ENCODE measurements at places on chromosomes 5 and 9.

DNA sequence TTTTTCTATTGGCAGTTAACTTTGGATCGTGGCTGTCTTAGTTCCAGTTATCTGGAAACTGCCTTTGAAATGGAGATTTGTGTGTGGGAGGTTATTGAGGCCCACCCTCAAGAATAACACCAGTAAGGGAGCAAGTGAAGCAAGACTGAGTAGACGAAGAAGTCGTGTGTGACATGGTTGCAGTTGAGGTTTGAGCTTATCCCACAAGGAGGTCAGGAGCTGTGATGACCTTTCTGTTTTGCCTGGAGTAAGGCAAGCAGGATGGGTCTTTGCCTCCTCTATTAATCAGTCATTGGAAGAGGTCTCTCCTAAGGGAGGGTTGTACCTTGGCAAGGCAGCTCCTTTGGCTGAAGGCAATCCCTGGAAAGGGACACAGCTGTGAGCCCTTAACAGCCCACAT, 49.6 kb upstream of the CTXN3 start:
- no peak for DNase-seq

DNA sequence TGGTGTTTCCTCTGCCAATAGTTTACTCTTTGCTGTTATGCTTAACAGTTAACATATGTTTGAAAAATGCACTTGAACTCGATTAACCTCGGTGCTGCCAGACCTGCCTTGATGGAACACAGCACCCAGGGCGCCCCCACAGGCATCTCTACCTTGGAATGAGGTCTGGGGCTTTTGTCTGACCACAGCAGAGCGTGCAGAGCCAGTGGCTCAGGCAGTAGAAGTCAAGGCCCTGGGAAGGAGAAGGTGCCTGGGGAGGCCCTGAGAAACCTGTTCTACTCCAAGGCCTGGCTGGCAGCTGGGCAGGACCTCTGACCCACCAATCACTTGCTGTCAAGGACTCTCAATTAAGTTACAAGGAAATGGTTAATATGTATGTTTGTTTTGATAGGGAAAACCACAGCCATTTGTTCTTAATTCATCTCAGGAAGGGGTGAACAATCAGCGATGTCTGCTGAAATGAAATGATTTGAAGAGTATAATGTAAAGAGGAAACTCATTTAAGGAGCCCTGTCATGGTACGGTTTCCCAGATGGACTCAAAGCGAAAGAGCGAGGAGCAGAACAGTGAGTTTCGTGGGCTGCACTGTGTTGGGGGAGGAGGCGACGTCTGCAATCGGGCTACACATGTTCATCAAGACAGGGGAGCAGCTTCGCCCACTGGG, 21.9 kb downstream of the MACROH2A1 start:
- DNase-seq = no peak

DNA sequence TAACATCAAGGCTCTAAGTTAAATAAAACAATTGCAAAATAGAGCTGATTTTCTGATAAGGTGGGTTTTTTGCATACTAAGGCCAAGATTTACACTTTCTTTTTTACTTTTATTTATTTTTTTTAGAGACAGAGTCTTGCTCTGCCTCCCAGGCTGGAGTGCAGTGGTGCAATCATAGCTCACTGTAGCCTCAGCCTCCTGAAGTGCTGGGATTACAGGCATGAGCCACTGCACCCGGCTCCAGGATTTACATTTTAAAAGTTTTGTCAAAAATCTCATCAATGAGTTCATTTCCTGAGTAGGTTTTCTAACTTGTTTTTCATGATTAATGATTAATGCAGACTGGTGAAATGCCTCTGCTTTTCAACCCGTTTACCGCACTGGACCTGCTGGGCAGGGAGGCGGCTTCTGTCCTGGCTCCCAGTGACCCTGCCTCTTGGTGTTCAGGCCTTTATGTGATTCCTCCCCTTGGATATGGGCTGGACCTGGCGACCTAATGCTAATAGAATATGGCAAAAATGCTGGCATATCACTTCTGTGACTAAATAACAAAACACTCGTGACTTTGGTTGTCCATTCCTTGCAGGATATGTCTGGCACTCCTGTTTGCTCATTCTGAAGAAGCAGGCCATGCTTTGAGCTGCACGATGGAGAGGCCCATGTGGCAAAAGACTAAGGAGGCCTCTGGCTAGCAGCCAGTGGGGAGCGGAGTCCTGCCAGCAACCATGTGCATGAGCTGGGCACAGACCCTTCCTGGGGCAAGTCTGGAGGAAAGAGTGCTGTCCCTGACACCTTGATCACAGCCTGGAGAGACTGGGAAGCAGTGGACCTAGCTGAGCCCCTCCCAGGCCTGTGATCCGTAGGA, 72.2 kb upstream of the PTCH1 start:
- DNase-seq = no peak

- DNase-seq = no peak
Observed at GRCh38 chr5:37116359-37116758, 132.8 kb downstream of the CPLANE1 start.

DNA sequence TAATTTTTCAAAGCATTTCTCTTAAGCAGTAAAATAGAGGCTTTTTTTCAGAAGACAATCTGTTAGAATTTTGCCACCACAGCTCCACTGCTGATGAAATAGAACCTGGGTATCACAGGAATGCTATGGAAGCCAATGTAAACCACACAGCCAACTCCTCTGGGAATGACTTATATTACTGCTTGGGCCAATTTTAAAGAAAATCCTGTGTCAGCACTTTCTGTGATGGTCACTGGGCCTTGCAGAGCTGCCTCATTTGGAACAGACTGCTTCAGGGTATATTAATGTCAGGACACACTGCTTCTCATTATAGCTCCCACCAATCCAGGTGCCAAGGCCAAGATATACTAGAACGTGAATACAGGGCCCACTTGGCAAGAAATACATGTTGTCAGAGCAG, 144.1 kb upstream of the ACTBL2 start:
- no peak for DNase-seq

- DNase-seq = no peak
Observed at GRCh38 chr5:59988396-59988795, 94.9 kb upstream of the PDE4D start.

- DNase-seq = no peak
Observed at GRCh38 chr5:34897646-34898045, 17.7 kb downstream of the RAD1 start.

DNA sequence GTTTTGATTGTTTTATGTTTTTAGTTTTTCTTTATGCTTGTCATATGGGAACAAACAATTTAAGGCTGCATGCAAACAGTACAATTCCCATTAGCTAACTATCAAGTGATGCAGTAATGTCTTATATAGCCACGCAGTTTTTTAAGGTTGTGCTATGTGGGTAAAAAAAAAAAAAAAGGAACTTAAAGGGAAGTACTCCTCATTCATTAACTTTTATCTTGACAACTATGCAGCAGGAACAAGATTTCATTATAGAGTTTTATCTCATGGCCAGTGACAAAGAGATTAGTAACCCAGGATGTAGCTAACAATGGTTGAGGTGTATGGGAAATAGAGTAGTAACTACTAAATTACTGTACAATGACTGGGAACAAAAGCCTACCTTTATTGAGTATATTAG, 1008.2 kb upstream of the CDH9 start:
- DNase-seq = no peak

DNA sequence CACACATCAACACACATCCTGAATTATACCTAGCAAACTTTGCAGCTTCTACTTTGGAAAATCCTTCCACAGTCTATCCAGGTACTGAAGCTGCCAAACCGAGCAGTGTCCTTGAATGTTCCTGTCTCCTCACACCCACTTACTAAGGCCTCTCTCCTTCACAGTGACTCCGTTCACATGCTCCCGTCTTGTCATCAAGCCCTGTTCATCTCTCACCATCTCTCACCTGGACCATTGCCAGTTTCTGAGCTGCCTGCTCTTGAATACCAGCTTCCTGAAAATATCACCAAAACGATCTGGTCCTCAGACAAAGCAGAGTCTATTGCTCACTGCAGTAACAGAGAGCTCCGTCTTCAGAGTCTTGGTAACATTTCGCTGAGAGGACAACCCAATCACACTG, 57.4 kb downstream of the GCNT1 start:
- no peak for DNase-seq

DNA sequence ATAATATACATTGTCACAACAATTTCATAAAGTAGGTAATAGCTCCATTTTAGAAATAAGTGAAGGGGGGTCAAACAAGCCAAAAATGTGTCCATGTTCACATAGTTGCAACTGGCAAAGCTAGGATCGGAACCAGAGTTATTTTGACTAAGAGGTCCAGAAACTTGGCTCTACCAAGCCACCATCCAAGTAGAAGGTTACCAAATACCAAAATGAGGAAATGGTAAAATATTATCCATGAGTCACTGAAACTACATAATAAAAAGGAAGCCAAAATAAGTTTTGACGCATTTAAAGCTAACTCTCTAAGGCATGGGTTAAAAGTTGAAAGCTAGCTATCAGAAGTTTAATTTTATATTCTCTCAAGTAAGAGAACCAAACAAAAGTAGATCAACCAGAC, 886.9 kb upstream of the DMAC1 start:
- DNase-seq = no peak

GRCh38 chr9:128684325-128685199, 4.5 kb upstream of the SET start:
- DNase-seq = peak; percentile 91

DNA sequence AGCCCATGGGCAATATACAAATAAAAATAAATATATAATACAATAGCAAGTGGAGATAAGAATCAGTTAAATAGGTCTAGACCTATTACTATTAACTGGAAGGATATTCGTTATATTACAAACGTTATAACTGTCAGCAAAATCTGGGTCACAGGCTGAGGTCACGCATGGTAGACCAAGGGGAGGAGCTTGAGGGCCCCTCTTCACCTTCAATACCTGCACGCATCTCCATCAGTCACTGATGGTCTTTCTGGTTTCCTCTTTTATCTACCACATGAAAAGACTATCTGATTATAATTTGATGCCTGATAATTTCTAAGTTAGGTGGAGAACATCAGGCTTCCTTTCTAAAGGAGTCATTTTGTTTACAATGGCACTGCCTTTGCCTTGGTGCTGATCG, 43.2 kb downstream of the MAT2B start:
- DNase-seq = no peak

DNA sequence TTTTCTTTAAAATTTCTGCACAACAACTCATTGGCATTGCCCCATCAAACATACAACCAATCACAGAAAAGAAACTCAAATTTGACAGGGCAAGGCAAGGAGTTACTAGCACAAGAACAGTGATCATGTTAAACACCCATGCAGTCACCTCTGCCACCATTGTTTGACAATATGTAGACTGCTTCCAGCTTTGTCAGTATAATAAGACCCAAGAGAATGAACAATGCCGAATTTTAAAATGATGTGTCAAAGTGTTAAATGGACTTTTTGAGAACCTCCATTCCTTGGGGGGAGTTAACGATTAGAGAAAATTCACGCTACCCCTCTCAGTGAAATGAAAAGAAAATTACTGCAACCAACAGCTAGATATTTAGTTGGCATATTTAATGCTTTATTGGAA, 109.2 kb downstream of the SEMA6A start:
- DNase-seq = no peak
